ENCODE measurements at places on chromosomes 13 and 19.

- no peak for DNase-seq
Observed at GRCh38 chr13:42766016-42766415, 15.4 kb upstream of the FAM216B start.

GRCh38 chr13:26604784-26605545 lies 47.5 kb downstream of the WASF3 start:
- no peak for DNase-seq

DNA sequence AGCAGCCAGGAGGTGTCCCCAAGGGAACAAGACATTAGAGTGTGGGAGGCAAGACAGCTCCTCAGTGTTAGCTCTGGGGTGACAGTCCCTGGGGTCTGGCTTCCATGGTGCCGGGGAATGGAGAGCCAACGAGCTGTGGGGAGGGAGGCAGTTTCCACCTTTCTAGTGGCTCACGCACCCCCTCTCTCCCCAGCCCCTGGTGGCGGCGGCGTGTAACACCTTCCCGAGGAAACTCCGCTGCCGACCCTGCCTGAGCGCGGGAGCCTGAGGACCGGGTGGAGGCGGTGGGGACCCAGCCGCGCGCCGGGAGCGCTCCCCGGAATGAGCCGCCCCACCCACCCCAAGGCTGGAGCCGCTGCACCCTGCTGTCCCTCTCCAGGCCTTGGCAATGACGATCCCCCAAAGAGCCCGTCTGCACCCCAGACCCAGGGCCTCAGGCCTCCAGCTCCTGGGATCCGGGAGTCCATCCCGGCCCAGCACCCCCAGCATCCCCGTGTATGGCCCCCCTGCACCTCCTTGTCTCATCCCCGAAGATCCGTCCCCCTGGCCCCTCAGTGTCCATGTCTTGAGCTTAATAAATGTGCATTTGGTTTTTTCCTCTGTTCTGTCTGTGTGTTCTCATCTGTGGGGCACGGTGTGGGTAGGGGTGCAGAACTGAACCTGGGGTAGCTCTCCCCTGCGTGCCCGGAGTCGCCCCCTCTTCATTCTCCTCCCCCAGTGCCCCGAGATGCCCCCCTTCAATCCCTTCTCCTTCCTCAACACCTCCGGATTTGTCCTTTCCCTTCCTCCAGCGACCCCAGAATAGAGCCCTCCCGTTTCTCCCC lies 622 bp upstream of the FXYD5 start:
- DNase-seq = no peak

DNA sequence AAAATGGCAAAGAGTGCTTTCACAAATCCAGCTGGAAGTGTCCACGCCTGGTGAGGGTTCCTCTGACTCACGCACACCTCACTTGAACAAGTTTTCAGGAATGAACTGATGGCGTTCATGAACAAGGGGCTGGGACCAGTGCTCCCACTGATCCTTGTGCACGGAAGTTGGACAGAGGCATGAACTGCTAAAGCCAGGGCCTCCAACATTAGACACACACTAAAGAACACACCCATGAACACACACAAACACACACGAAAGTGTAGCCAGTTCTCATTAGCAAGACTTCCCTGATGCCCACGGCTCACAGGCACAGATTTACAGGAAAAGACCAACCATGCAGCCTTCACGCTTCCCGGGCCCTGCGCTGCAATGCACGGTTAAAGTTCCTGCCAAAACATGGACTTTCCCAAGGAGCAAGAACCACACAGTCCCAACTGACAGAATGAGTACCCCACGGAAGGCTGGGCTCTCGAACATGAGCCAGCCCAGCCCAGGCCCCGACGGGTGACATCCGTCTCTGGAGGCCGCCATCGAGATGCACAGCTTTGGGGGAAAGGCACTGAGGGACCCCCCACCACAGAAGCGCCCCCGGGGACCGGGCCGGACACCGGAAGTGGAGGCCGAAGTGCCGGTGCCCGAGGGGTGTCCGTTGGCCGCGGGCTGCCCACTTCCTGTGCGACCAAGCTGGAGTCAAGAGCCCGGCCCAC lies 808 bp downstream of the DNMT1 start:
- no peak for DNase-seq

- DNase-seq = no peak
Observed at GRCh38 chr19:844546-844971, 3.8 kb downstream of the PRTN3 start.

DNA sequence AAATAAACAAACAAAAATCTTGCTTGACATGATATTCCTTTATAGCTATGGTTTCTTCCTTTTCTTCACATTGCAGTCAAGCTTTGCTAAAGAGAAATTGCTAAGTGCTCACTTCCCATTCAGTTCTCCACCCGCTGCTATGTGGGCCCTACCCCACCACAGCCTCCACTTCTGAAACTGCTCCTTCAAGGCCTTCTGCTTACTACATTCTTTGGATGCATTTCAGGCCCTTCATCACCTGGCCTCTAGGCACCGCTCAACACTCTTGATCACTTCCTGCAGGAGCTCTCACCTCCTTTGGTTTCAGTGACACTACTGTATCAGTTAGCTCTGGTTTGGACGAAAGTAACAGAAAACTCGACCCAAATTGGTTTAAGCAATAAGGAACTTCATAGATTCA lies 72.4 kb downstream of the KLF5 start:
- DNase-seq = no peak

DNA sequence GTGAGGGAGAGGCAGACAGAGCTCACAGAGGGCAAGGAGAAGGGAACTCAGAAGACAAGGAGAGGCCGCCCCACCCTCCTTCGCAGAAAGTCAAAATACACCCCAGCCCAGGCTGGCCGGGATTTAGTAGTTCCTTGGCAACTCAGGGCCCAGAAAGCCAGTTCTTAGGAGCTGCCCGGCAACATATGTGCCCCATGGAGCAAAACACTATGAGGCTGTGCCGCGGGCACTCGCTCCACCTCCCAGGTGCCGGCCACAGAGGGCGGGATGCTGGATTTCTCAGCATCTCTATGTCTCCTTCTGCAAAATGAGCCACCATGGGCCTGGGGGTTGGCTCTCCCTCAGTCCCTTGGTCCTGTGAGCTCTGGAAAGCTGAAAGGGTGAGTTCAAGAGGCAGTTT lies 93.8 kb upstream of the CACNA1A start:
- DNase-seq = no peak

DNA sequence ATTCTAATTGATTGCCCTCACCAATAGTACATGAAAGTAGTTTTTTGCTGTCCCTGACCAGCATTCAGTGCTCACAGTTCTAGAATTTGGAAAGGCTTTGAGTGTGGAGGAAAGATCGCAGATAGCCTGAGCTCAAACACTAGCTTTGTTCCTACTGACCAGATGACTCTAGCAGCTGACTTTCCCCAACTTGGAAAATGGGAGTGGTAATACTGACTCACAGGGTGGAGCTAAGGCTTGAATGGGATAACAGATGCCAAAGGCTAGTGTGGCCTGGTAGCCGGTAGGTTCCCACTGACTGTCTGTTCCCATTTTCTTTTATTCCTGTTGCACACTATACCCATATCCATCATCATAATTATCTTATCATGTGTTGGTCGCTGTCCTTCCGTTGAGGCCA lies 3.7 kb downstream of the ZSCAN22 start:
- peak; percentile 25 for DNase-seq

DNA sequence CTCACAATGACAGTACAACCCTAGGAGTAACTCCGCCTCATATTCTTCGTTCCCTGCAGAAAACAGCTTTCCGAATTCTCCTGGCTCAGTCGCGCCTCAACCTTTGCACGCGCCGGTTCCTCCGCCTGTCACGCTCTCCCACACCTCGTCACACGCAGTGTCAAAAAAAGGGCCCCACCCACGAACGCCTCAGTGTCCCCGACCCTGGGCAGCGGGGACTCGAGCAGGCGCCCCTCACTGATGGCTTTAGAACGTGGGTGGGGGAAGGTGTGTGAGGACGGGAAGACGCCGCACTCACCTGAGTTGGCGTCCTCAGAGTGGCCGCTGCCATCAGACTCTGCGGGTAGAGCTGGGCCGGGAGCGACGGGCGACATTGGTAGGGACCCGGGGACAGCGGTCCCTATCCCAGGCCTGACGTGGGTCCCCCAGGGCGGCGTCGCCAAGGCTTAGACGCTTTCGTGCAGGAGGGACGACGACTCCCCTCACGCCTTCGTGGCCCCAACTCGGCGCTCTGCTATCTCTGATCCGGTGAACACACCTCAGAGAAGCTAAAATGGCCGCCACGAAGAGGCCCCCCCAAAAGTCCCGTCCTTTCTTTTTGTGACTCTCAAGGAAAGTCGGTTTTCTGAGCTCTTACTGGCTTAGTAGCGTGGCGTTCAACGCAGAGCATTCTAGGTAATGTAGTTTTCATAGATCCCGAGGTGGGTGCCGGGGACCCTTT lies at the start of gene ZNF154:
ZNF154 (minus strand) TSS at position 564 of the 721 bp plus-strand sequence; CDS start at position 331, 233 bp downstream.
- DNase-seq = no peak

GRCh38 chr19:28764066-28764465 lies 448.9 kb downstream of the UQCRFS1 start:
- no peak for DNase-seq

DNA sequence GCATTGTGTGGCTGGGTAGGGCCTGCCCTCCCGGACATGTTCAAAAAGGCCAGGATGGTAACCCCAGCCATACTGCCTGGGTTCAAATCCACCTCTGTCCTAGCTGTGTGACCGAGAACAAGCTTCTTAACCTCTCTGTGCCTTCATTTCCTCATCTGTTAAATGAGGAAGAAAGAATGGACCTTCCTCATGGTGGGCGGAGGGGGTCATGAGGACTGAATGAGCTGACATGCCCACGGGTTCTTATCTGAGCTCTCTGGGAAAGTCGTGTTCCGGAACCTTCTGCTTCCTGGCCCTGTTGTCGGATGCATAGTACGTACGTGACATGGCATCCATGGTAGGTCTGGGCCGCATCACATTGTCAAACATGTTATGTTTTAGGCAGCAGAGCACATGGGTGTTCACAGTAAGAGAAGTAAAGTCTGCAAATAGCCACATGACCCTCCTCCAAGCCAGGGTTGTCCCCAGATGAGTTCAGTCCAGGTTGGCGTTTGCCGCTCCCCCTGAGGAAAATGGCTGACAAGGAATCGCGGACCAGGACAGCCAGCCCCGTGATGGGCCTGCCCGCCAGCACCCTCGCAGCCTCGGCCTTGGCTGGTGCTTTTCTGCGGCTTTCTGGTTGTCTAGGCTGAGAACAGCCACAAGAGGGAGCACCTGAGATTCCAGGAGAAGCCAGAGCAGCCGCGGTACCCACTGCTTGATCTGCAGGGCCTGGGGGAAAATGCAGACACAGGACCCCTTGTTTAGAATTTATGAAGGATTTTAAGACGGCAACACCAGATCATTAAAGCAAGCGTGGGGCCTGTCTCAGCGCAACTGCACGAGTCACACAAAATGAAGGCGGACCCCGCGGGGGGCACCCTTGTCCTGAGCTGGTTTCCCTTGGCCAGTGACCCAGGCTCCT lies 2.4 kb upstream of the NTN5 start:
- DNase-seq = peak; percentile 81

- no peak for DNase-seq
Observed at GRCh38 chr19:46648060-46648960, 12.3 kb upstream of the GNG8 start.

- no peak for DNase-seq
Observed at GRCh38 chr19:46902402-46902766, 41.6 kb downstream of the ARHGAP35 start.

GRCh38 chr19:16637535-16637934 lies 9.5 kb upstream of the MED26 start:
- no peak for DNase-seq

DNA sequence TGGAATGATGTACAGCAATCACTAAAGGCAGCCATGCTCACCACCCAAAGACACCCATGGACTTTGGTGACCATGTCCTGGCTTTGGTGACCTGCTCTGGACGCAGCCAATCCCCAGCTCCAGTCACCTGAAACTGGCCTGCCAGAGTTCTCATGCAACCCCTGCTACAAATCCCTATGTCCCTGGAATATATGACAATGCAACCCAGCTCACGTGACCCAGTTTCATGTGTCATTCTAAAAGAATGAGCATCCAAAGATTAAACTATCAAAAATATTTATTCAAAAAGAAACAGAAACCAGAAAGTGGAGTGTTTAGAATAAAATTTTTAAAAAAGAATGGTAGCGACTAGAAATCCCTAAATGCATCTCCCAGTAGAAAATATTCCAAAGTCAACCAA lies 203.3 kb upstream of the IRS2 start:
- no peak for DNase-seq

DNA sequence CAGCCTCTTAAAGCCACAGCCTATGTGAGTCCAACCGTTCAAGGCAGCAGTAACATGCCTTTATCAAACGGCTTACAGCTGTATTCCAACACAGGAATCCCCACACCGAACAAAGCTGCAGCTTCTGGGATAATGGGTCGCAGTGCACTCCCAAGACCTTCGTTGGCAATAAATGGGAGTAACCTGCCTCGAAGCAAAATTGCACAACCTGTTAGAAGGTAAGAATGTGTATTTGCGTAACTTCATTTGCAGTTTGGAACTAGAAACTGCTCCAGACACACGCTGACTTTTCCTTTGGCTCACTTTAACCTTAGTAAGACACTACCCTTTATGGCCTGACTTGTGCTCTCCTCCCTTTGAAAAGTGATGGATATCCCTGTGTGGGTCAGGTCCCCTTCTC lies 63.4 kb downstream of the SLAIN1 start:
- DNase-seq = no peak

- no peak for DNase-seq
Observed at GRCh38 chr19:46021531-46022041, 1.3 kb downstream of the PGLYRP1 start.

DNA sequence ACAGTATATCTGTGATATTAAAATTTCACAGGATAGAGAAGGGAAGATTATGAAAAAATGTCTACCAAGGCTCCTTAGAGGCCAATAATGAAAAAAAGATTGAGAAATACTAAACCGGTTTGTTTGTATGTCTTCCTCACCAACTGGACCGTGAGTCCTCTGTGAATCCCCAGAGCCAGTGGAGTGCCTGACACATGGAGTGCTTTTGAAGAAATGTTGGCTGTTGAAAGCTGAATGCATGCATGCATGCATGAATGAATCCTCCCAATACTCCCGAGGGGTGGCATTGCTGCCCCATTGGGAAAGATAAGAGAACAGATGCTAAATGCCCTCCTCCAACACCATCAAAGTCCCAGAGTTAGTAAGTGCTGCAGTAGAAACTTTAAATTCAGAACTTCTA lies 152.7 kb upstream of the SERP2 start:
- no peak for DNase-seq

DNA sequence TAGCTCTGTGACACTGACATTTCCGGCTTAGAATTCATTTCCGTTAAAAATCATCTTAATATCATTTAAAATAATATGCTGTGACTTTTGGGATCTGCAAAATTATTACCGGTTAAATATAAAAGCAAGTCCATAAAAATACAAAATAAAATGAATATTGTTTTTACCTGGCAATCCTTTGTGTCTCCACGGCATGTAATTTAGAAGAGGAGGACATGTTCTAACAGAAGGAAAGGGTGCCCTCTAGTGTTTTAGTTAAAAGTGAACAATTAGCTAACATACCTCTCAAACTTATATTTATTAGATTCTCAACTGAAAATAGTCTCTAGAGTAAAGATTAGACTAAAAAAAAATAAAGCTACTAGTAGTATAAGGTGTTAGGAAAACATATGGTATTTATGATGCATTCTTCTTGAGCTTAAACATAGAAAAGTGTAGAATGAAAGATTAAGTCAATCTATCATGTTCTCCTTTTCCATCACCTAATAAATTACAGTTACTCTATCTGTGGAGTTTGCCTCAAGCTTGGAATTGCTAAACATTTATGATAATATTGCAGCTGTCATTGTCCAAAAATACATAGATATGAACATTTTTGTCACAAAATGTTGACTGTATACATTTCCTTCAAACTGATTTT lies 676.7 kb upstream of the SPRY2 start:
- no peak for DNase-seq

Measured in hematopoietic multipotent progenitor cell treated with erythropoietin and hydrocortisone succinate and interleukin-3 and kit ligand, for 17 days (in vitro differentiated cells).